Activated CD4-positive, alpha-beta T cell treated with anti-CD3 and anti-CD28 coated beads, Interleukin-2, amount 10 ng/mL, durations not matched to agents 24 days and 14 days (primary cell): ENCODE measurements at places on chromosomes 13 and 19. TPM values are rescaled to one million over a fixed set of nuclear protein-coding genes. Genes with fewer than 3 reads are reported as not detected.

CTU1 gene
- total RNA-seq = 12.8 and 13.4 TPM in 2 replicates

CGB8 gene
- not detected in 2 replicates for total RNA-seq

EHD2 gene
- total RNA-seq = 0.49 and 1.2 TPM in 2 replicates

CYP4F2 gene
- not detected in 2 replicates for total RNA-seq

MBD3 gene
- total RNA-seq = 132 and 140 TPM in 2 replicates

RFC3 gene
- 77.8 and 81.0 TPM in 2 replicates for total RNA-seq

APOE gene
- 0.83 and 1.1 TPM in 2 replicates for total RNA-seq

ANKLE1 gene
- 17.3 and 17.9 TPM in 2 replicates for total RNA-seq

SLAIN1 gene
- 28.7 and 29.1 TPM in 2 replicates for total RNA-seq

PABPC3 gene
- 0.43 and 0.54 TPM in 2 replicates for total RNA-seq

FBXO17 gene
- not detected in 2 replicates for total RNA-seq

KANK3 gene
- total RNA-seq = 0.85 and 1.5 TPM in 2 replicates

WASF3 gene
- total RNA-seq = 0.07 and 0.36 TPM in 2 replicates

CRLF1 gene
- not detected in 2 replicates for total RNA-seq

ENOX1 gene
- 0.07 and 0.14 TPM in 2 replicates for total RNA-seq

CGB5 gene
- not detected in 2 replicates for total RNA-seq

ZNF560 gene
- not detected in 2 replicates for total RNA-seq

ARL11 gene
- total RNA-seq = 0.65 and 0.76 TPM in 2 replicates

KIRREL2 gene
- 1.8 and 2.1 TPM in 2 replicates for total RNA-seq

PROZ gene
- not detected in 2 replicates for total RNA-seq

SHANK1 gene
- total RNA-seq = not detected in 2 replicates

HOMER3 gene
- total RNA-seq = 1.3 and 1.4 TPM in 2 replicates
